NCI-H1436 treated with DMSO at 0.1 percent for 48 hours (cell line): ENCODE measurements at places on chromosomes 12 and 14.

DNA sequence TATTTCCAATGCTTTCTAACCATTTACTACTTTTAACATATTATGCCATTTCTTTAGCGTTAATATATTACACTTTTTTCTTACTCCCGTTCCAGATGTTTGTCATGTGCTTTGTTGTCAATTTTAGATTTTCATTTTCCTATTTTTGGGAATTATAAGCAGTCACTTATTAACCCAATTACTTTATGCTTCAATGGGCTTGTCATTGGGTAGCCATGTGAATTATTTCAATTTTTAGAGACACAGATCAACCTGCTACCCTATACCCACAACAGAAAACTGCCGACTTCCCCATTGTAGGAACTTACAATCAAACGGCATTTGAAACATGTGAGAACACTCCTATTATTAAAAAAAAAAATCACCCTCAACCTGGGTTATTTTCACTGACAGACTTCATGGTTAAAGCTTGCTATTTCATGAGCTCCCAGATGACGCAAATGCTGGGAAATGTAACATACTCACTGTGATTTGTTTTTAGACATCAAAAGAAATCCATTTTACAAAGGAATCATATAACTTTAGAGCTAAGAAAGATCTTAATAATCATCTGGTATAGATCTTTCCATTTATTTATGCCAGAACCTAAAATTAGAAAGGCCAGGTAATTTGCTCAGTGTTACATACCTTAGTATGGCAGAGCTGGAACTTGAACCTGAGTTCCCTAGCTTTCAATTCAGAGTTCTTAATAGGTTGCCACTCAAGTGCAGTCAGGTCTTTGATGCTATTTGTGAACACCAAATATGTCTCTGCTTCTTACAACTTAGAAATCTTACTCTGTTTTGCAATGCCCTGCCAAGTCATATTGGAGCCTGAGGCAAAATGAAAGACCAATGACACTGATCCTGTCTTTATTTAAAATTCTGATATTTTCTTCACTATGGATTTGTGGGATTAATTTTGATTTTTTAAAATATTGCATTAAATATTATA lies 340.4 kb downstream of the RAD51B start:
- no peak for DNase-seq

DNA sequence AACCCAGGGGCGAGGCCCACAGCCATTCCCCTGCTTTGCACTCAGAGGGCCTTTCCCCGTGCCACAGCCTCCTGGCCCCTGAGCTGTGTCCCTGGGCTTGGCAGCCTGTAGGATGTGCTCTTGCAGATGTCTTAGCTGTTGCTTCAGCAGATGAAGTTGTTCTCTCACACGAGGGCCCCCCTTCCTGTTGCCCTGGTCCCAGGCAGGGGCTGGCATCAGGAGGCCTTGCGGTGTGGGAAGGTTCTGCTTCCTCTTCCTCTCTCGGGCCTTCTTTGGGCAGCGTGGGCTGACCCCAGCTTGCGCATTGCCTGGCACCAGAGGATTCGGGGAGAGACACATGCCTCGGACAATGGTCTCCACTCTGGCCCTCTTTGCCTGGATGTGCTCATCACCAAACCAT lies 12.7 kb downstream of the PROX2 start:
- no peak for DNase-seq

- DNase-seq = no peak
Observed at GRCh38 chr14:55350461-55350860, 61.2 kb downstream of the ATG14 start.

GRCh38 chr14:59091404-59091803 lies 97.1 kb upstream of the DAAM1 start:
- no peak for DNase-seq

DNA sequence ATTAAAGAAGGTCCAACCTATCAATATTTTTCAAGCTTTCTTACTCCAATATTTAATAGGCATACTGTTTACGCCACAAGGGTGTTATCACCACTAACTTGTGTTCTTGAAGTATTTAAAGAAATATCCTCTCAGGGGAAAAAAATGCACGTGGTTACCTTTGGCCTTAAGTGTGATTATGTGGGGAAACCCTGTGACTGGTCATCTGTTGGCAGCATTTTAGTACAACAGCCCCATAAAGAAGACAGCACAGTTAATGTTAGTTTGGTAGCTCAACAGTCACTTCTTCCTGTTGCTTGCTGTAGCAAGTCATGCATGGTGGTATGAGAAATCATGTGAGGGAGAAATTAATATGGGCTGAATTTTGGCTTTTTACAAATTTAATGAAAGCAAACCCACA lies 1021.5 kb upstream of the TMEM132C start:
- DNase-seq = no peak

- no peak for DNase-seq
Observed at GRCh38 chr12:31406345-31406744, 80.4 kb upstream of the SINHCAF start.

GRCh38 chr14:76724651-76725550 lies 36.4 kb upstream of the VASH1 start:
- DNase-seq = no peak

GRCh38 chr12:25784669-25785068 lies 173.8 kb upstream of the RASSF8 start:
- DNase-seq = no peak

DNA sequence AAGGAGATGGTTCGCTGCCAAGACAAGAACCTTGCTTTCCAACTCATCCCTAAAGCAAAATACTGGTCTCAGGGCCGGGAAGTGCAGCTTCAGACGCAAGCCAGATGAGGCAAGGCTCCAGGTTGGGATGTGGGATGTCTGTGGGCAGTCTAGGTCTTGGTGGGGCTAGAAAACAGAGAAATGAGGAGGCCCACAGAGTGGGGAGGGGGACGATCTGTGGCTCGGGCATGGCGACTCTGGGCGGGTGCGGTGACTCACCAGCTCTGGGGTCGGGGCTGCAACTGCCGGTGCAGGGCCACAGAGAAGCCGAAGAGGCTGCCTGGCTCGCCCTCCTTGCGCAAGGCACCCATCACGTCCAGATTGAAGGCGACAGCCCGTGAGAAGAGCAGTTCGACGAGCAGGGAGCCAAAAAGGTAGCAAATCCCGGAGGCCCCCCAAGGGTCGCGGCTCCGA lies 459 bp downstream of the ITGA7 start:
- no peak for DNase-seq

- no peak for DNase-seq
Observed at GRCh38 chr14:103550451-103551337, 11.8 kb downstream of the BAG5 start.

DNA sequence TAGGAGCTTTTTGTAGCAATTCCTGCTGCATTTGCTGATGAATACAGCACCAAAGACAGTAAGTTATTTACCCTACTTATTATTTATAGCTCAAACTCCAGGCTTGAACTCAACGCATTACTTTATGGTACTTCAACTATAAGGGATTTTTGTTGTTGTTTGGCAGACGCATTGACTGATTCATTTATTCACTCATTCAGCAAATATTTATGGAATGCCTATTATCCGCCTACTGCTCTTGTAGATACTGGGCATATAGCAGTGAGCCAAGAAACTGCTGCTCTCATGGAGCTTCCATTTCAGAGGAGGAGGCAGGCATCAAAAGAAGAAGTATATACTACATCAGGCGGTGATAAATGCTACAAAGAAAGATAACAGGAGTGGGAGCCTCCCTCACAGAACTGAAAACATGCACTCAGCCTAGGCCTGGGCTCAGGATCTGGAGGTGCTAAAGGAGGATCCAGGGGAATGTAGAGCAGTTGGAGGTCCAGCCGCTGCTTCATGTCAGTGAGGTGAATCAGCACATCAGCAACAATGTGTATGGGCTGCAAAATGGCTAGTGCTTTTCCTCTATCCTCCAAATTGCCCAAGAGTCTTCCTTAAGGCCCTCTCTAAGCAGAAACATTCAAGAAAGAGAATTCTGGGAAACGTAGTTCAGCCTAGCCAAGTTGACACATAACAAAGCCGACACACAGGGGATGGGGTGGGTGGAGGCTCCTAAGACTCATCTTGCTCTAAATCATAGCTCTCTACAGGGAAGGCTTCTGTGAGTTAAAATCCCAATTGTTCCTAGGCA lies 157.5 kb downstream of the NRXN3 start:
- DNase-seq = no peak

- no peak for DNase-seq
Observed at GRCh38 chr12:42094277-42094676, 50.4 kb downstream of the GXYLT1 start.

DNA sequence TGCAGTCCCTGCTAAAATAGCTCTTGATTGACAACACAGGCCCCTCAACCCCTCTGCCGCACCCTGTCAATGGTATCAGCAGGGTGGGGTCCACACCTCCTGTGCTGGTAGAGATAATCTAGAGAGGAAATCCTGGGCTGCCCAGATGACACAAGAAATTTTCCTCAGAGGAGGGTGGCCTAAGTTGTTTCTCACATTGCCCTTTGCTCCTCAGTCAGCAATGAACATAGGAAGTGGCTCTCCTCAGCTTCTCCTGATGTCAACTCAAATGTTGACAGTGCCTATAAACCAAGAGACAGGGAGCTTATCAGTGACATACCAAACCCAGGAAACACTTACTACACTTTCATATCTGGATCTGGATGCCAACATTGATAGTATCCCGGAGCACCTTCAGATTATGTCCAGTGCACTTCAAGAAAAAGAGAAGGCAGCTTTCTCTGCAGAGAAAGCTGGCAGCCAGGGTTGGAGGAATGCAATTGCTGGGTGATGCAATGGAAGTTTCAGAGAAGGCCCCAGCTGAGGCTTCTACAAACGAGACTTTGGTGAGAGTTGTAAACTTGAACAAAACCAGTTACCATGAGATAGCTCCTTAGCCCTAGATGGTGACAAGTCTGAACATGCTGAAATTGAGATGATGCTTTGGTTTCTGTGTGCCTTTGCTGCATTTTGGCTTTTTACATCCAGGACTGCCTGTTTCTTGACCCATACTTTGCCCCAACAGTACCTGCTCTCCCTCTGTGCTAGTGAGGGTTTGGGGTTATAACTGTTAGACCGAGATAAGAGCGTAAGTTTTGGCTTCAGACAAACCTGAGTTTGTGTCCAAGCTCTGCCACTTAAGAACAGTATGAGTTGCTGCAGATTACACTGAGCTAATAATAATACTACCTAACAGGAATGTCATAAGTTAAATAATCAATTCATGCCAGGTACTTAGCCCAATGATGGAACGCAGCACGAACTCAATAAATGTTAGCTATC lies 183.5 kb downstream of the NUAK1 start:
- no peak for DNase-seq

DNA sequence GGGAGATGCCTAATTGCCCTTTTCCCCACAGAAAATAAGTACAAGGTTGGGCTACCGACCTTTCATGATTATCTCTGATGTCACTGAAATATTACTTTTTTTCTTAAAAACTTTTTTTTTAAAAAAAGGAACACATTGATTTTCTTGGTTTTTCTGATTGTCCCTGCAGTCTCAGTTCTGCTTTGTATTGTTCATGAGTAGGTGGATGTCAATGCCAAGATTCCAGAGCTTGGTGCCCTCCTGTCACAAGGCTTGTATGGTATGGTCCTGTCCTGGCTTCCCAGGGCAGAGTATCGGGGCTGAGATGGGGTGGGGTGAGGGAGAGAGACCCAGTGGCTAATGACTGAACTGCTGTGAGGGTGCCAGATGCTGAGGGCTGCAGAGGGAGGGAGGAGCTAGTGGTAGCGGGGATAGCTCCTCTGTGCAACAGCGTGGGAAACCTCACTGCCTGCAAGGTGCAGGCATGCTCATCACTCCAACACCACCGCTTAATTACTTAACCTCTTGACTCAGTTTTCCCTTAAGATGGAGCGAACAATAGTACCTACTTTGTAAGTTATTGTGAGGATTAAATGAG lies 4.4 kb upstream of the CTDSP2 start:
- DNase-seq = no peak

GRCh38 chr12:132327336-132328171 lies 1.8 kb downstream of the GALNT9 start:
- DNase-seq = no peak

GRCh38 chr14:21322716-21323115 lies 42.8 kb downstream of the RPGRIP1 start:
- DNase-seq = no peak

GRCh38 chr12:388541-389141 lies 479 bp downstream of the KDM5A start:
- DNase-seq = no peak

DNA sequence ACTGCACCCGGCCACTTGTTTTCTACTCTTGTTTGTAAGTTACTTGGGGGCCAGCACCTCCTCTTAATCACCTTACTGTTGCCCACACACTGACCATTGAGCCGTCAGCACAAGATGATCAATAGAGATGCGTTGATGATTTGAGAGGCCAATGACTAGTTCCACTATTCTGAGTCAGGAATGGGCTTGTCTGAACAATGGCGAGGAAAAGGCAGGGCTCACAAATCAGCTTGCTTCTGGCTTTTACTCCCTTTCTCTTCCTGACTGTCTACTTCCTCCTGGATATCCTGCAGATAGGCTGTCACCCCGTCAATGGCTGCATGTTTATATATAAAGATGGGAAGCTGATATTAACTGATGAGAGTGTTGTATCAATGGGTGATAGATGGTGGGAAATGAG lies 29.1 kb upstream of the HDAC7 start:
- no peak for DNase-seq

DNA sequence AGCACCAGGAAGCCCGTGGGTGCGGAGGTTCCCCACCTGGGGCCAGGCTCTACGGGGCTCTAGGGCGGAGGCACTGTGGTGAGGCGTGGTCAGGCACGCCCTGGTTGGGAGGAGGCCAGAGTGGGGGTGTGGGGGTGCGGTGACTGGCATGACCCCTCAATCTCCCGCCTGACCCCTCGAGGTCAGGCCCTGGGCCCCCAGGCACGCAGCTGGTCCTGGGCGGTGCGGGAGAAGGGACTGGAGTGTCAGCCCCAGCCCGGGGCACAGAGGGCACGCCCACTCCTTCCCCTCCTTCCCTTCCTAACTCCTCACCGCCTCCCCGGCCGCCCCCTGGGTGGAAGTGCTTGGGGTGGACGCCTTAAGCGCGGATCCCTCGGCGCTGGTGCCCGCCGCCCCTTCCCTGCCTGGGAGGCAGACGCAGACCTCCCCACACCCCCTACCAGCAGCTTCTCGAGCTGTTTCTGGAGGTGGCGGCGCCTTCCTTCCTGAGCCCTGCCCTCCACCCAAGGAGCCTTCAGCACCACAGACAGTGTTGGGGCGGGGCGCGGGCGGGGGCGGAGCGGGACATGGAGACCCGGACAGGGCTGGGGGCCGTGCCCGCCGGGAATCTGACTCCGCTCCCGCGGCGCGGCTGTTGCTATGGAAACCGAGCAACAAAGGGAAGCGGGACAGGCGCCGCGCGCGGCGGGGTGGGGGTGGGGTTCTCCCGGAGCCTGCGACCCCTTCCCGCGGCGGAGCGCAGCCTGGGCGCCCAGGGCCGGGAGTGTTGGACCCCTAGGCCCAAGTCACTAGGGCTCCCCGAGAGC lies 741 bp upstream of the CRIP2 start:
- DNase-seq = no peak
